ENCODE measurements at places on chromosomes 2 and 18.

- no peak for DNase-seq
These were observed 517.2 kb downstream of the PLCL1 start for GRCh38 chr2:198321522-198322088.

DNA sequence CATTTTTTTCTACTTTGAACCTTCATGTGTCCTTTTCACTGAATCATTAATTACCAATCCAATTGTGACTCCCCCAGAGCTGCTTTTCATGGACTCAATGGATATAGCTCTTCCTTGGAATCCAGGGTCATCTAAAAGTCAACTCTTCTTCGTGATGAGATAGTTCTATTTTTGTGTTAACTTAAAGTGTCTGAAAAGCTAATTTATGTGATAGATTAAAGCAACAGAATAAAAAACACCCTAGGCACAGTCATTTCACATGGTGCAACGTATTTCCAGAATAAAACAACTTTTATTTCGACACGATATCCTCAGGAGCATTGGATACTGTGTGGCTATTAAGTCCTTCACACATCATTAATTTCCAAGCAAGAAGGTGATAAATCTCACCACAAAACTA lies 250.6 kb upstream of the SPHKAP start:
- DNase-seq: no peak

GRCh38 chr2:225615514-225615913 lies 216.0 kb downstream of the NYAP2 start:
- DNase-seq: no peak

DNA sequence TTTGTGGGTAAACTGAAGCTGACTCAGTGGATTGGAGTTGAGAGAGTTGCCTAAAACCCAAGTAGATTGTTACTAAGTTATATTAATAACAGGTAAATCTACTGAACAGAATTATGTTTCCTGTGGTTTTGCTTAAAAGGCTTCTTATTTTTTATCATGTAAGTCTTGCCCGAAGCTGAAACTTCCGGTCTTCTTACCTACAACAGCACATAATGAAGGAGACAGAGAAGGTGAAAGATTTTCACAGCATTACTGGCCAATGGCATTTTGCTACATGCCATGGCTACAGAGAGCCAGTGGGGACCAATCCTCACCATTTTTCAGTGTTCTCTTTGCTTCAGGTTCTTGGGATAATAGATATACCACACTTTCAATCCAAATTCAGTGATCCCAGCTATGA lies 220.0 kb downstream of the ERBB4 start:
- DNase-seq: no peak

DNA sequence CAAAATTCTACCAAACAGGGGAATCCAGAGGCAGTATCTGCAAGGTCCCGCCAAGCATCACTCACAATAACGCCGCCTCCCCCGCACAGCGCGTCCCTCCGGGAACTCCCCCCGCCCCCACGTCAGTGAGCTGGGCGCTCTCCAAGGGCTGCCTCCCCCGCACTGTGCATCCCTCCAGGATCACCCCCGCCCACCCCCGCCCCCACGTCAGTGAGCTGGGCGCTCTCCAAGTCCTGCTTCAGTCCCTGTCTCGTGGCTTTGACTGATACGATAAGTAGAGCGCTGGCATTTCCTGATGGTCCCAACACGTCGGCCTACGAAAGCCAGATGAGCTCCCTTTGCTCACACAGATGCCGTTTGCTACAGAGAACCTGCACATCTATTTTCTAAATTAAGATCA lies 130.7 kb upstream of the TPO start:
- no peak for DNase-seq

GRCh38 chr2:153004627-153005026 lies 286.2 kb downstream of the ARL6IP6 start:
- no peak for DNase-seq

DNA sequence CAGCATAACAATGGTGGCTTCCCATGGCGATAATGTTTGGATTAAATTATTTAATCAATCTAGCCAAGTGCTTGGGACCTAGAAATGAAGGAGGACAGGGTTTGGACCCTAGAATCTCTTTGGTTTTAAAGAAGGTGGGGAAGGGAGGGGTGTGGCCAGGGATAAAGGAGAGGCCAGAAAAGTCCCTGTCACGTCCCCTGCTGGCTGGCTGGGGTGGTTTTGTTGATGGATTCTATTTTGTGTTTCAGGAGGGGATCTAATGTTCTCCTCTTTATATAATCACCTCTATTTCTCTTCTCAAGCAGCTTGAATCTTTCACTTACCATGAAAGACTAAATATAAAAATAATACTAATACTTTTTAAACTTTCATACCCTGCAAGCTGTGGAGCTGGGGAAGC lies 52.6 kb upstream of the GALR1 start:
- DNase-seq: no peak

GRCh38 chr2:16669388-16669787 lies 3.8 kb upstream of the CYRIA start:
- DNase-seq: no peak

GRCh38 chr2:189347540-189347939 lies 93.7 kb upstream of the WDR75 start:
- DNase-seq: peak; percentile 92

DNA sequence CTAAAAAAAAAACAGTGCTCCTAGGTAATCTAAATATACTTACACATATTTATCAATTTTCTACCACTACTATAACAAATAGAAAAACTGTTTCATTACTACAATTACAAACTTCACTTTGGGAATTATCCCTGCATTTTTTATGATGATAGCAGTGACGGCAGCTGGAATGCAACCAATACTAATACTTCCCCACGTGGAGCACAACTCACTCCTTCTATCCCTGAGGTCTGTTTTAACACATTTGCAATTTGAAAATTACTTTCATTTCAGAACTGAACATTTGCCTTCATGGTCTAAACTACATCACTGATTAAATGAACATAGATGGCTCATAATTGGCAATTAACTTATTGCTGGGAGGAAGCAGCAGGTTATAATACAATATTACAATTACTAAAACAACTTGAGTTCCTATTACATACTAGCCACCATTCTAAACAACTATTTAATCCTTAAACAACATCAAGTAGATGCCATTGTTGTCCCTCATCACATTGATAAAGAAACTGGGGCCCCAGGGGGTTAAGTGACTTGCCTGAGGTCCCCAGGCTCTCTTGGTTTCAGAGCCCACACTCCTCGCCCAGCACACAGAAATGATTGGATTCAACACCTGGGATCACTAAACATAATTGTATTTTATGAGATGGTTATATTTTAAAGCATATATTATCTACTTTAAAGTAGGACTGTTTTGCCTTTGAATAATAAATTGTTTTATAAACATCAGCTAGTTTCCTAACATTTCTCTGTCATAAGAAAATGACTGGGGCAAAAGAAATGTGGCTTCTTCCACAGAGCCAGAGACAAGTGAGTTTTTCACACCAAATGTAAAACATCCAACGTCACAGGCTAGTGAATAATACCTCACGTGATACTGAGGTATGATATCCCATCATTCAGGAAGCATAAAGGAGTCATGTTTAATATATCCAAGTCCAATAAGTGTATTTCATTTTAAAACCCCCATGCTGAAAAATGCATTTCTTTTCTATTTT lies 6.2 kb downstream of the COLEC12 start:
- no peak for DNase-seq

DNA sequence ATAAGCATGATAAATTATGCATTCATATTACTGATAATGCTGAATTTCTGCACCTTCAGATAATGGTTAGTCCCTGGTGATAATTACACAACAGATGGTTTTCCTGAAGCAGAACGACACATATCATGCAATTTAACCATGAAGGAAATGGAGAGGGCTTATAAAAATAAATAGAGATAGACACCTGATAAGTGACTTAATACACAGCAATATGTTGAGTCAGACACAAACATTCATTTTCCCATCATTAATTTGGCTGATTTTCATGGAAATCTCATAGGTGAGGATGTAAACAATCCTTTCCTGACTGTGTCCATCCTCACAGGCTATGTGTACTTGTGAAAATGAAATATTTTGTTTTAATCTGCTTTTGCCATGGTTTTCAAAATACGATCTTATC lies 36.9 kb upstream of the DSEL start:
- no peak for DNase-seq

Data from AG09309 (cell line).